ENCODE measurements at places on chromosomes 1 and 21. TPM values are rescaled to one million over a fixed set of nuclear protein-coding genes. Genes with fewer than 3 reads are reported as not detected.

The CLCA4 gene
- not detected for total RNA-seq

GRCh38 chr1:15876357-15877055, 29.0 kb downstream of the SPEN start:
- no peak for ATAC-seq

DNA sequence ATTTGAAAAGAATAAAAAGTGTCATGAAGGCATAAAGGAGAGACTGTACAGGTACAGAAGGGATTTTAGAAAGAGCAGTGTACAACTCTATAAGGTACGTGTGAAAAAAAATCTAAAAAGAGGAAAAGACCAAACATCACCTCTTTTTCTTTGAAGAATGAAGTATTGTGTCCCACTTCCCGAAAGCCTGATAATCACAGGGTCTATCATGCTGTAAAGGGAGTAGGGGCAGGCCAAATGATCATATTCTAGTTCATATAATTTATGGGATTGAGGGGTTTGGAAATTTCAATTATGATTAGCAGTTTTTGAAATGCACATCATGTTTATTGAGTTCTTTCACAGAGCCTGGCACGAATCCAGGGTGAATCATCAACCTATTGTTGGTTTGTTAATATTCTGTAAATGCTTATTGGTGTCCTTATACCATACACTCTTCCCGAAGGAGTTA, 910 bp upstream of the RERE start:
- no peak for ATAC-seq

GRCh38 chr1:70383483-70383882, 27.6 kb upstream of the CTH start:
- ATAC-seq = no peak

DNA sequence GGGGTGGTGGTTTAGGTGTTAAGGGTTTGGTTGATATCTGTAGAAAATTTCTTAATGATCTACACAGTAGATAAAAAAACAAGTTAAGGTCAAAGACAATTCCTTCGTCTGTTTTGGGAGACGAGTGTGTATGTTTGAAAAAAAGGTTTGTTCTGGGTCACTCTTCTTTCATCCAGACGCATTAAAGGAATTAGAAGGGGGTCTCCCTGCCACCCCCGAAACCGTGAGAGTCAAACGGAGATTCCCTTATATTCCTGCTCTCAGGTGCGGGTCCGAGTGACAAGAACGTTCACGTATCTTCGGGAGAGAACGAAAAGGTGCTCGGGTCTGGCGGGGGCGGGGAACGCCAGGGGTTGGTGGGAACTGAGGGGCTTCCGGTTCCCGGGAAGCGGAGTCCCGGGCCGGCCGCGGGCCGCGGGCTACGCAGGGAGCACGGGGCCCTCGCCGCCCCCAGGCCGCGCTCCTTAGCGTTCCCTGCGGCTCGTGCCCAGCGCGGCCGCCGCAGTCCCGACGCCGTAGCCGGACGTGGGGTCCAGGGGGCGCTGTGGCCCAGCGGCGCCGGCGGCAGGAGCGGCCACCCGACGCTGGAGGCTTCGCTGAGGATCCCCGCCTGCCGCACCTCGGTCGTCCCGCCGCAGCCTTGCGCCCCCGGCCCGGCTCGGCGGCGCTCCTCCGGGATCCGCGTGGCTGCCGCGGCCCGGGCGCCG, at the start of gene ZFYVE9:
ZFYVE9 (plus strand) TSS at position 577 of the 707 bp plus-strand sequence. CDS start 91,118 bp downstream, outside the sequence.
- peak; percentile 69 for ATAC-seq

The GPR37L1 gene
- not detected for total RNA-seq

DNA sequence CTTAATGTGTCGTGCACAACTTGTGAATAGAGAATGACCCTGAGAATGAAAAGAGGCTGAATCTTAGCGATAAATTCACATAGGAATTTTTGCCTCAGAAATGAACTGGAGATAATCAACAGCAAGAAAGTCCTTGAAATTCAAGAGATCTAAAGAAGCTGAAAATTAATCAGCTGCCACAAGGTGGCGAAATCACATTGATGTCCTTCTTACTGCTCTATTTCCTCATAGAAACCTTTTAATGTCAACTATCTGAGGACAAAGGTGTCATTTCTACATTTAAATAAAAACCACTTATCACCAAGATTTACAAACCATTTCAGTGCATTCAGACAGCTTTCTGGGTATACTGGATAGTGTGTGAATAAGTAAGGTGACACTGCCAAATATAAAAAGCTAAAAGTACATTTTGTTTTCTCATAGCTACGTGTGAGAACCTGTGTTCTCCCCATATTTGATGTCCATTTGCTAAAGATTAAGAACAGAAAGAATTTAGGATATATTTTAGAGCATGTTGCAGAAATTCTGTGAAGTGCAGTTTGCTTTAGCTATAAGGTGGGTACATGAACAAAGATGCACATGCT, 485.3 kb upstream of the PTBP2 start:
- ATAC-seq = no peak

DNA sequence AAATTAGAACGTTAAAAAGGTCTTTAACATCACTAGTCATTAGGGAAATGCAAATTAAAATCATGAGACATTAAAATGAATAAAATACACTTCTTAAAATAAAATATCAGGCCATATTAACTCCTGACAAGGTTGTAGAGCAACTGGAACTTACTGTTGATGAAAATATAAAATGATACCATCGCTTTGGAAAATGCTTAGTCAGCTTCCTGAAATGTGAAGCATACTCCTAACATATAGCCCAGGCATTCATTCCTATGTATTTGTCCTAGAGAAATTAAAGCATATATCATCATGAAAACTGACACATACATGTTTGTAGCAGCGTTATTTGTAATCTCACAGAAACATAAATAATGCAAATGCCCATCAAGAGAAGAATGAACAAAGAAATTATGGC, 211.5 kb upstream of the CHRM3 start:
- no peak for ATAC-seq

GRCh38 chr1:19734056-19734455, 65.7 kb downstream of the TMCO4 start:
- no peak for ATAC-seq

GRCh38 chr1:61556631-61557030, 168.3 kb downstream of the TM2D1 start:
- ATAC-seq = no peak

The APOBEC4 gene
- total RNA-seq = not detected

- no peak for ATAC-seq
Measured at GRCh38 chr1:226149806-226150205, 36.7 kb downstream of the ACBD3 start.

The CDK18 gene
- total RNA-seq = 3.0 TPM

- no peak for ATAC-seq
Measured at GRCh38 chr1:209989525-209989924, 51.5 kb downstream of the SYT14 start.

DNA sequence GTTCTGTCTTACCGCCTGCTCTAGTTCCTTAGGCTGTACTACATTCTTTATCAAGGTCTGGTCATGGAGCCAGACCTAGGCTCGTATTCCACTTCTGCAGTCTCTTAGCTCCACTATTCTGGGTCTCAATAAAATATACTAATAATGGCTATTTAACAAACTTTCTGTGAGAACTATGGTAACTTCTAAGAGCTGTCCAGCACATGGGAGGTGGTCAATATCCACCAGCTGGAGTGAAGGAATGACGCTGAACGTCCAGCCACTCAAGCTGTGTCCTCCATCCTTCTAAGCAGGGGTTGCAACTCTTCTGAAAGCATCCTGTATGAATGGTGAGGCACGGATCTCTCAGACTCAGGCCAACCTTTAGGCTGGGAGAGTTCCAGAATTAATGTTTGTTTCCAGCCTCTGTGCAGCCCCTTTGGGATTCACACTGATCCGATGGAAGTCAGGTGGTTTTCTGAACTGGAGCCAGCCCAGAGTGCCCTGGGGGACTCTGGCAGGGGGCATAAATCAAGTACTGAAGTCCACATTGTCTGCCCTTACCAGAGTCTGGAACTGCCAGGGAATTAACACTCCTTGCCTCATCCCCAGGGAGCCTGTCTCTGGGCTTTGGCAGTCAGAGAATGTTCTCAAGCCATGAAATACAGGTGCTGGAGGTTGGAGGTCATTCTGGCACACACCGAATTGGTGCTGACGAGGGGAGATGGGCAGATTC, 57.4 kb downstream of the BRINP2 start:
- no peak for ATAC-seq

The LCE2A gene
- not detected for total RNA-seq

- ATAC-seq = no peak
Measured at GRCh38 chr1:246919902-246920301, 11.8 kb downstream of the AHCTF1 start.

The CCDC27 gene
- total RNA-seq = not detected

DNA sequence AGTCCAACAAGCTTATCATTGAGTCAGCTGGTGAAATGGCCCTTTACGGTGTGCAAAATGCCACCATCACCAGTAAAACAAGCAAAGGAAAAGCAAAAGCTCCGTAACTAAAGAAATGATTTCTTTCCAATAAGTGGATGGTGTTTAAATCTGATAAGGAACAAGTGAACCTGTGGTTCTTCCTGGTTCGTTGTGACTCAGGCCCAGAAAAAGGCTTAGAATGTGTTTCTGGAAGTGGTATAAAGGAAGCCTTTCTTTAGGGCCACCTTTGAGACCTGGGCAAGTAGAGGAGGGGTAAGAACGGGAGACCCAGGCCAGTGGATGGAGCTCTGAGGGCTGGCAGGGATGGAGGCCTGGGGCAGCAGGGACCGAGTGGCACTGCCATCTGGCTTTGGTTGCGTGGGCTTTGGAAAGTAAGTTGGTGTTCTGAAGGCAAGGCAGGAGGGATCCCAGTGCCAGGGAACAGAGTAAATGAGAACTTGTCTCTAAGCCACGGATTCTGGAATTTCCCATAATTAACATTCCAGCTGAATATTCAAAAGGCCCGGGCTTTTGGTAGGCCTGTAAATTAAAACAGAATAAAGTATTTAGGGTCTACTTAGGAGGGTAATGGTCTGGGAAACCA, 87.9 kb upstream of the LMO4 start:
- no peak for ATAC-seq

DNA sequence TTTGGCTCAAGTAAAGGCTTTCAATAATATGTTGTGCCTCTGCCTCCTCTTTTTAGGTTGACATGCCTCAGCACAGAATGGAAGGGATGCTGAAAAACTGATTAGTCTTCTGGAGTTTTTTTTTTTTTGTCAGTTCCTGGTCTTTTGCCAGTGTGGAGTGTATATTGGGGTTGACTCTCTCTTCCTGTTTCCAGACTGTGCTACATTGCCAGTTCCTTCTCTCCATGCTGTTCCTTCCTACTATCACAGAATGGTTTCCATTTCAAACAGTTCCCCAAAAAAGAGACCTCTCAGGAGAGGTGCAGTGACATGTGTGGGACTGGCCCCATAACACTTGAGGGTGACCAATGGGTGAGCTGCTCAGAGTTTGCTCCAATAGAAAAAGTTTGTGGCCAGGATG, 101.7 kb upstream of the ETV3 start:
- ATAC-seq = no peak

GRCh38 chr1:69777971-69778370, 210.2 kb downstream of the LRRC7 start:
- ATAC-seq = no peak

- ATAC-seq = no peak
Measured at GRCh38 chr1:40982721-40983120, 3.2 kb downstream of the CTPS1 start.

DNA sequence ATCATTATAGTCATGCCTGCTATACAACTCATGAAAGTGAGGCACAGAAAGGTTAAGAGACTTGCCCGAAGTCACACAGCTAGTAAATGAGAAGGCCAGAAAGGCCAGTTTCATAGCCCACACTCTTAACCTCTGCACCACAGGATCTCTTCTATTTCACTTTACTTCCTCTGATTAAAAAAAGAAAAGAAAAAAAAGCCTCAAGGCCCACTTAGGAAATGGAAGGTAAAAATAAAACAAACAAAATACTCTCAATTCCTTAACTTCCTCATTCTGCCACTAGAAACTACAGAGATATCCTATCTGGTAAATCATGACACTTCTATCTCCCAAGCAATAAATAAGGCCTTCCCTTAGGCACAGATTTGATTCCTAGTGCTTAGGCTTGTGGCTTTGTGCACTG, 7.6 kb upstream of the ENAH start:
- ATAC-seq = no peak

- ATAC-seq = peak; percentile 61
Measured at GRCh38 chr1:207868774-207869721, 41.9 kb downstream of the CD34 start.

The AMIGO1 gene
- total RNA-seq = 1.1 TPM

The C1orf87 gene
- total RNA-seq = not detected

DNA sequence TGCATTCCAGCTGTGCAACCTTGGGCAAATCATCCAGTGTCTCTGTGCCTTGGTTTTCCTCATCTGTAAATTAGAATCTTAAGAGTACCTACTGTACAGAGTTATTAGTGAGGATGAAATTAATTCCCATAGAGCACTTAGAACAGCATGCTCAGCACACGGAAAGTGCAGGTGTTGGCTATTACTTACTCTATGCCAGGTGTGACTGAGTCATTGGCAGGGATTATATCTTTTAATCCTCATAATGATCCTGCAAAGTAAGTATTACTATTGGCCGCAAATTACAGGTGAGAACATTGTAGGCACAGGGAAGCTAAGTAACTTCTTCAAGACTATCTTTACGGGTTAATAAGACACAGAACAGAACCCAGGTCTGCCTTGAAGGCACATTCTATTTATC, 6.3 kb upstream of the UBE2U start:
- no peak for ATAC-seq

GRCh38 chr1:203026666-203027663, 674 bp downstream of the PPFIA4 start:
- ATAC-seq = peak; percentile 53

The TEKT2 gene
- total RNA-seq = 0.64 TPM

The CRABP2 gene
- 2.2 TPM for total RNA-seq

DNA sequence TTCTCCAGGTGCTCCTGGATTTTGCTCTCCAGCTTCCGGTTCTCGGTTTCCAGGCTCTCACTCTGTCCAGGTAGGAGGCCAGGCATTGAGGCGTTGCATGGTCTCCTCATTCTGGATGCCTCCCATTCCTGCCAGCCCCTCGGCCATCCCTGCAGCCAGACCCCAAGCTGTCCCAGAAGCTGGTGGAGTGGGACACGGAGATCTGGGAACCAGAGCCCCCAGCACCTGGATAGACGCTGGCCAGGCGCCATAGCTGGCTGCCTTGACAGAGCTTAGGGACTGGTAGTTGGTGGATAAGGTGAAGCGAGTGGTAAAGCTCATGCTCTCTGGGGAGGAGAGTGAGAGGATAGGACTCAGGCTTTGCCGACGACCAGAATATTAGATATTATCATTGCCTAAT, 29.6 kb downstream of the RAP1A start:
- no peak for ATAC-seq

GRCh38 chr1:23777979-23778814, at the start of gene PITHD1:
TSS of gene PITHD1 (plus strand) at chr1:23778418. CDS start at chr1:23778516, 98 bp downstream.
- ATAC-seq = peak; percentile 84

The LCE3D gene
- total RNA-seq = not detected

GRCh38 chr1:8330271-8331125, 12.6 kb downstream of the SLC45A1 start:
- no peak for ATAC-seq

The BMP8A gene
- total RNA-seq = not detected

- ATAC-seq = no peak
Measured at GRCh38 chr1:177921590-177921989, 48.3 kb downstream of the SEC16B start.

DNA sequence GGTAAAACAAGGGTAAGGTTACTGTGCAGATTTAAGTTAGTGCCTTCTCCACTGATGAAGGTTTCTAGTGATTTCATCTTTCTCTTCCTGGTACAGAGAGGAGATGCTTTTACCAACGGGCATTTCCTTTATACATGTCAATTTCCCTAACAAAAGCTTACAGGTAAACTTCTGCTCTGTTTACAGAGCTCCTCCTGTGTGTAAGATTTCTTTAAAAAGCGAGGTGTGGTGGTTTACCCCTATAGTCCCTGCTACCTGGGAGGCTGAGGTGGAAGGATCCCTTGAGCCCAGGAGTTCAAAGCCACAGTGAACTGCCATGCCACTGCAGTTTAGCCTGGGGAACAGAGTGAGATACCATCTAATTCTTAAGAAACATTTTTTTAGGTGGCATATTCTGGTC, 40.7 kb upstream of the GORAB start:
- ATAC-seq = no peak

All from activated T-helper 17 cell treated with anti-CD3 and anti-CD28 coated beads, Interleukin-2, amount 50 U/mL, for 72 hours (primary cell).